NCI-H510A treated with DMSO at 0.1 percent for 48 hours (cell line): ENCODE measurements at places on chromosomes 2 and 18.

GRCh38 chr2:64861452-64862397 is 127.5 kb upstream of the SLC1A4 start:
- DNase-seq, result peak; percentile 35

GRCh38 chr2:27290549-27290948 is 8.3 kb downstream of the TRIM54 start:
- no peak for DNase-seq

DNA sequence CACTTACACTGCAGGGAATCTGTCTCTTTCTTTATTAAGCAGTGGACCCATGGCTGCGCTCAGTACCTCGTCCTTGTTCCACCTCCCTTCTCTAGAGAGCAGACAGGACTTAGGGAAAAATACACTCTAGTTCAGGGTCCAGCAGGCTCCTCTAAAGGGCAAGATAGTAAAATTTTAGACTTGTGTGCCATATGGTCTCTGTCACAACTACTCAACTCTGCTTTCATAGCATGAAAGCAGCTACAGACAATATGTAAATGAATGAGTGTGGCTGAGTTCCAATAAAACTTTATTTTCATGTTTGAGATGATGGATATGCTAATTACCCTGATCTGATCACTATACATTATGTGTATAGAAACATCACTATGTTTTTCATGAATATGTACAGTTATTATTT is 163.1 kb downstream of the BABAM2 start:
- no peak for DNase-seq

DNA sequence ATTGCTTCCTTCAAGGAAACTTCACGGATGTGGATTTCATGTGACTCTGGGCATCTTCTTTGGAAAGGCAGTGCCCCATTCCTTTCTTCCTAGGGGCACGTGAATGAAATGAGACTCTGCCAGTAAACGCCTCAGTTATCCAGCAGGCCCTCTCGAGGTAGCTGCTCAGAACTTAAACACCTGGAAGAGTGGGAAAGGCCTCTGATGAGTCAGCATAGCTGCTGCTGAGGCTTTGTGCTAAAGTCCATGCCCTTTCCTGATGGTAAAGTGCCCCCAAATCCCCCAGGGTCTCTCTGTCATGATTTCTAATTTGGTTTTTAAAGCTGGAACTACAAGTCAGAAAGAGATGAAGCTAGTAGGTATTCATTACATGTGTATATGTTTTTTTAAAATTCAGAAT is 3.8 kb downstream of the SLC1A4 start:
- peak; percentile 50 for DNase-seq

GRCh38 chr18:12405066-12405465 is 2.7 kb upstream of the PRELID3A start:
- DNase-seq, result no peak

DNA sequence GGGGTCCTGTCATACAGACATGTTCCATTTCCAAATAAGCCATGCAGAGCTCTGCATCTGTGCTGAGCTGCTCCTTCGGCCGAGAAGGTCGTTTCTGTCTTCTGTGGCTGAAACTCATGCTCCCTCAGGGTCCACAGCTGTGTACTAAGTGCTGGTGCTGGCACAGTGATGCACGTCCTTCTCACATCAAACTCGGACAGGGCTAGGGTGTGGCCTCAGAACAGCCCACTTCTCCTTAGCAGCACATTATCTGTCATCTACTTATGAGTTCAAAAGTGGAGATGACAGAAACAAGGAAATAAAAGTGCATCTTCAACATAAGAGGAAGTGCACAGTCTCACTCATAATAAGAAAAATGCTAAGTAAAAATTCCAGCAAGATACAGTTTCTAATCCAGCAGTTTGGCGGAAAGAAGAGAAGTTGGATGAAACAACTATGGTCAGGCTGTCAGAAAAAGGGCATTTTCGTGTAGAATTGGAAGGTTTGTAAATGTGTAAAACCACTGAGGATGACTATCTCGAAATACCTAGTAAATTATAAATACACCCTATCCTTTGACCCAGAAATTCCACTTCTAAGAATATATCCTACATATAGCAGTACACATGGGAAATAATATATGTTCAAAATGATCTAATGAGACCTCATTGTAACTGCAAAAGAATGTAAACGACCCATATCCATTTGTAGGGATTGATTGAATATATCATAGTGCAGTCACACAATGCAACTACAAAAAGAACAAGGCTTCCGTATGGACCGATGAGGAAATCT is 53.7 kb upstream of the APCDD1 start:
- no peak for DNase-seq

GRCh38 chr2:96524482-96525210 is 11.9 kb upstream of the ARID5A start:
- no peak for DNase-seq

- no peak for DNase-seq
These were observed 396.2 kb upstream of the HS6ST1 start for GRCh38 chr2:128714851-128715312.

DNA sequence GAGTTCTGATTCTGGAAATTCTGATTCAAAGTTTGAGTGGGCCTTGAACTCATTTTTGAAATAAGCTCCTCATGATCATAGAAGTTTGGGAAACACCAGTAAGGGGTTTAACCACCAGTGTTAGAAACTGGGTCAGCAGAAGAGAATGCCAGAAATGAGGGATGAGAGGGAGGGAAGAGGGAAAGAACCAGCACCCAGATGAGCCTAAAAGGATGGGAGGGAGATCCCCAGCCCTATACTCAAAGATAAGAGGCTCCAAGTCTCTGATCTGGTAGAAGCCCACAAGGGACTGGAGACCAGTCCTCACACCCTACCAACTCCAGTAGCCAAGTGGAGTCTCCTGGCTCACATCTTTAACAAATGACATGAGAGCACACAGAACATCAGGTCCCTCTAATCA is 305.0 kb upstream of the NRP2 start:
- no peak for DNase-seq

- no peak for DNase-seq
These were observed 18.1 kb downstream of the ABHD3 start for GRCh38 chr18:21686282-21687105.

- DNase-seq, result peak; percentile 91
These were observed 43.7 kb downstream of the MYO3B start for GRCh38 chr2:170221317-170222288.

DNA sequence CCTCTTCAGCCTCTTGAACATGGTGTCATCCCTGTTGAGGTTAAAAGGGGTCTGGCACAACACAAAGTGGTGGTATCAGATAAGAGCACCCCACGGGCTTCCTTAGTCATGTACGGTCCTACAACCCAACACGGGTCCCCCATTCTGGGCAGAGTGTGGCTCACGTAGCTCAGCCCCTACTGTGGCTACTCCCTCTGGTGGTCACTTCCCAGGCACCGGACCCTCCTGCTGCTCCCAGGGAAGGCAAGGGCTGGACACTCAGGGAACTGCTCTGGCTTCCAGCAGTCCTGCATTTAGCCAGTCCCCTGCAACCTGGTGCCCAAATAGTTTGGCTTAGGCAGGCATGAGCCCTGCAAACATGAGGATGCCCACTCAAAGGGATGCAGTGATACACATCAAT is 58.6 kb downstream of the GALNT14 start:
- DNase-seq, result no peak

DNA sequence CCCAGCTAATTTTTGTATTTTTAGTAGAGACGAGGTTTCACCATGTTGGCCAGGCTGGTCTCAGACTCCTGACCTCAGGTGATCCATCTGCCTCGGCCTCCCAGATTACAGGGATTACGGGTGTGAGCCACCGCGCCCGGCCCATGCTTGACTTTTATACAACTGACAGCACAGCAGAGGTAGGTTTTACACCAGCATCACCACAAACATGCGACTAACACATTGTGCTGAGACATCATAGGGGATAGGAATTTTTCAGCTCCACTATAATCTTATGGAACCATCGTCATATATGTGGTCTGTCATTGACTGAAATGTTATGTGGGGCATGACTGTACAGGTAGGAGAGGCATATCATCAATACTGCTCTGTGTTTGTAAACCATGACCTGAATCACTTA is 122.1 kb downstream of the THADA start:
- no peak for DNase-seq

DNA sequence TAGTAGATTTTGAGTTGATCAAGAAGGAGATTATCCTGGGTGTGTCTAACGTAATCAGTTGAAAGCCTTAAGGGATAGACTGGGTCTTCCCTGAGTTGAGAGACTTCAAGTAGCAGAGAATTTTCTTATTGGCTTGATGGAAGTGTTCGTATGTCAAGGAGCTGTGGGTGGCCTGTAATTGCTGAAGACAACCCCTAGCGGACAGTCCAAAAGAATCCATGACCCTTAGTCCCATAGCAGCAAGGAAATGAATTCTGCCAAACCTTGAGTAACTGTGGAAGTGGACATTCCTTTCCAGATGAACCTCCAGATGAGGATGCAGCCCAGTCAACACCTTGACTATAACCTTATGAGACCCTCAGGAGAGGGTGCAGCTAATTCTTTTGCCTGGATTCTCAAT is 786.3 kb downstream of the SOCS6 start:
- DNase-seq, result no peak

DNA sequence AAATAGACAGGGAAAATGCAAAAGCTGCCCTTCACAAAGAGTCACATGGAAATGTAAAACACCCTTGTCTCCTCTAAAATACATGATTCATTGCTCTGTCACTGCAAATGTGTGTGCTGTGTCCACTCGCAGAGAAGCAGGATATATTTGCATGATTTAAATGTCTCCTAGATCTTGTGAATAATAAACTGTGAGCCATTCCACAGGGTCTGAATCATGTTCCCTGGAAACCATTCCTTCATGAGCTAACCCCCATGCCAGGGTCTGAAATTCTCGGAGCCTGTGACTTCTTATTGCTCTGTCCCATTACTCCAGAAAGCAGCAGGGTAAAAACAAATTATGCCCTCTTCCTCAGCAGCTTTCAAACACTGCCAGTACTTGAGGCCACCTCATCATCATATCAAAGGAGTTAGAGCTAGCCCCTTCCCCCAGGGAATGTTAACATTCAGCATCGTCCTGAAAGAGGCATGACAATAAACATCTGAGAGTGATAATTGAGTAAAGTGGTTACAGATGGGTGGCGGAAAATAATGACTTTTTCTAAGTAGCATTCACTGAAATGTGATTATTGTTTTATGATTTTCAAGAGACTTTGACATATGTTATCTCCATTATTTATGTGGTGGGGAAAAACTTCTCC is 11.7 kb upstream of the CNGA3 start:
- DNase-seq, result no peak

DNA sequence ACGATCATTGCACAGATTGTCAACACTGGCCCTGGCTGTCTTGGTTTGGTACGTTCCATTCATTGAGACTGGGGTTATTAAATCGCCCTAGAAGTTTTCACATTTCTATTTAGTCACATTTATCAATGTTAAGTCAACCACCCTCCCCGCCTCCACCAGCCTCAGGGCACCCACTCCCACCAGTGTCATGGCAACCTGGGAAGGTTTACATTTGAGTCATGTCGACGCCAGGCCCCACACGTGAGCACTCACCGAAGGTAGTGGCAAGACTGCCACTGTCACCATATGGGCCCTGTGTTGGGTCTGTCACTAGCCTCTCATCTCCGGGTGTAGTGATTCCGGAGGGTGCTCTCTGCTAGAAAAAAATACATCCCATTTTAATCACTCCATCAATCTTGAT is 194.2 kb downstream of the TWIST2 start:
- no peak for DNase-seq

- DNase-seq, result no peak
These were observed 13.7 kb downstream of the GEMIN6 start for GRCh38 chr2:38791744-38792143.

DNA sequence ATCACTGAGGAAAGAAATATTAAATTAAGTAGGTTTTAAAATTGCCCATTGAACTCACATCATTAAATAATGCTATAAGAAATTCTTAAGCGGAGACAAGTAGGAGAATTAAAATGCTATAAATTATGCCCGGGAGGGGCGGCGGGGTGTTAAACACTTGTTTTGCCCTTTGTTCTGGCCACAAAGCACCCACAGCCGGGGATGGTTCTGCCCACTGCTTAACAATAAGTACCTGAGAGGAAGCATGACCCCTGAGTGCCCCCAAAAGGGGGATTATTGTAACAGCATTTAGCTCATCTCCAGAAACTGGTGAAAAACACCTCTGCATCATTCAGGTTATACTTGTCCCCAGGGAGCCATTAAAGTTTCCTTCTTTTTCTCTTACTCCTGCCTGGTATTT is 332.7 kb upstream of the POU3F3 start:
- DNase-seq, result no peak

DNA sequence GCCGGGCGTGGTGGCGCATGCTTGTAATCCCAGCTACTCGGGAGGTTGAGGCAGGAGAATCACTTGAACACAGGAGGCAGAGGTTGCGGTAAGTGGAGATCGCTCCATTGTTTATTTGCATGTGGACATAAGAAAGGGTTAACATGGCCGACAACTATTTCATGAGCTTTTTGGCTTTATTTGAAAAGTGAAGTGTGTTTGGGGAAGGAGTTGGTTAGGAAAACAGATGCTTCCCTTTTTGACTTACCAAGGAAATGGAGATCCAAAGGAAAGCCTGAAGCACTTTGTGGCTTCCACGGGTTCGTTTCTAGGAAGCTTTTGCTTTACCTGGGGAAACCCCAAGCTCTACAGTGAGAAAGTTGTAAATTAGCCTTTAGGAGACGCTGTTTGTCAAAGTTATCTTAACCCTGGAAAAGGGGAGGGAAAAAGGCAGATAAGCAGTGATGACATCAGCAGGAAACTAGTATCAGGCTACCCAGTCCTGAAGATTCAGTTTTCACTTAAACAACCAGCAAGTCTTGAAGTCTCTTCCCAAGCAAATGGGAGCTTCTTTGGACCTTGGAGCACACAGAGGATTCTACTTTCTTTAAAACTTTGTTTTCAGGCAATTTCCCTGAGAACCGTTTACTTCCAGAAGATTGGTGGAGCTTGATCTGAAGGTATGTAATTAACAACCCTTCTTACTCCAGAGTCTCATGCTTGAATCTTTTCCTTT is at the start of gene CASP10:
TSS of gene CASP10 (plus strand) at position 492 of the 715 bp plus-strand sequence. CDS start 2,637 bp downstream, outside the sequence.
- no peak for DNase-seq

GRCh38 chr2:124810132-124810531 is 785.0 kb downstream of the CNTNAP5 start:
- DNase-seq, result peak; percentile 48

GRCh38 chr18:14093307-14093915 is 38.8 kb downstream of the ZNF519 start:
- DNase-seq, result no peak

GRCh38 chr18:67092141-67092540 is 424.4 kb downstream of the DSEL start:
- DNase-seq, result no peak

DNA sequence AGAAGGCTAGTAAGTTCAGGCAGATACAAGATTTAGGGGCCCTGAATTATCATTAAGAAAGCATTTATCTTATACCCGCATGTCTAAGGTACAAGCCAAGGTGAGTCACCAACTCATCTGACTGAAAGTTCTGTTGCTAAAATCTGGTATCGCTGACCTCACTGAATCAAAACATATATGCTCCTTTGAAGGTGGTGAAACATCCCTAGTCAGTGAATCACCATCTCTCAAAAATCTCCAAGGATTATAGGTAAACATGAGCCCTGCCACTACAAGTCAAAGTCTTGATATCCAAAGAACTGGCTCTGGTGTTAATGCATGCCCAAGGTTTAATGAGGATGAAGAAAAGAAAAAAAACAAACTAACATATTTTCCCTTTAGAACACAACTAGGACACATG is 43.5 kb downstream of the IRS1 start:
- DNase-seq, result no peak

- DNase-seq, result no peak
These were observed 239.0 kb upstream of the FANCL start for GRCh38 chr2:58480141-58480540.

- DNase-seq, result no peak
These were observed 99.7 kb upstream of the MGAT4A start for GRCh38 chr2:98830571-98831145.

- DNase-seq, result no peak
These were observed 44.4 kb upstream of the TMEM182 start for GRCh38 chr2:102717308-102718018.
